Heart left ventricle (tissue), 16 donors: ENCODE measurements at places on chromosomes 4 and X. TPM values are rescaled to one million over a fixed set of nuclear protein-coding genes. Genes with fewer than 3 reads are reported as not detected.

Gene ARHGAP10
- 73.7 TPM for polyA plus RNA-seq

DNA sequence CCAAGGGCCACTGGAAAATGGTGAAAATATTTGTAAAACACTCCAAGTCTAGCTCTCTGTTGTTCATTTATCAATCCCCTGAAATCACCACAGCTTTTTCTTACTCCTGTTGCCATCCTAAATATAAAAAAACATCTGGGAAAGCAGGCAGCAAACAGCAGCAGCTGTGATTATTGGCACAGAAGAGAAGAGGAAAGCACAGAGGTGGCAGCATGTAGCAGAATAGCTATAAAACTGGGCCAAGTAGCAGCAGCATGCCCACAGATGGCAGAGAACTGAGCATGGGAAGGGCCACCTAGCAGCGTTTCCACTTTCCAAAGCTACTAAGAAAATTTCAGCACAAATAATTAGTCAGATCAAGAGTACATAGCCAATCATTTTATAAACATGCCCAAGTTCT, 307.2 kb downstream of the SLC7A11 start:
- DNase-seq, result no peak

GRCh38 chr4:123121241-123121907, 199.0 kb upstream of the NUDT6 start:
- DNase-seq, result no peak

- no peak for DNase-seq
Observed at GRCh38 chrX:39669668-39670067, 428.1 kb downstream of the BCOR start.

Gene REELD1
- polyA plus RNA-seq, result 0.84 TPM

DNA sequence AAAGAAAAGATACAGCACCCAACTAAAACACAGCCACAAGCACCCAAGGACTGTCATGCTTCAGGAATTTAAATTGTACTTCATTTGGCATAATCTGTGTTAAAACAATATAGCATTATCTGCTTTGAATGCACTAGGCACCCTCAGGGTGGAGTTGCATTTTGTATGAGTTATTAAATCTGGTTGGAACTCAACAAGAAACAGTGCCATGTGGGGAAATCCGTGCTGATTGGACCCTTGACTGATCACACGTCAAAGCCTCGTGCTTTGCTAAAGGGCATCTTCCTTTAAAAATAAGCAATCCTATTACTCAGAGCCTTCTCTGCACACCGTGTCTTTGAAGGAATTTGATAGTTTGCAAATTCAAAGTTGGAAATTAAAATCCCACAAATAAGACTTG, 35.4 kb downstream of the IGFBP7 start:
- no peak for DNase-seq

DNA sequence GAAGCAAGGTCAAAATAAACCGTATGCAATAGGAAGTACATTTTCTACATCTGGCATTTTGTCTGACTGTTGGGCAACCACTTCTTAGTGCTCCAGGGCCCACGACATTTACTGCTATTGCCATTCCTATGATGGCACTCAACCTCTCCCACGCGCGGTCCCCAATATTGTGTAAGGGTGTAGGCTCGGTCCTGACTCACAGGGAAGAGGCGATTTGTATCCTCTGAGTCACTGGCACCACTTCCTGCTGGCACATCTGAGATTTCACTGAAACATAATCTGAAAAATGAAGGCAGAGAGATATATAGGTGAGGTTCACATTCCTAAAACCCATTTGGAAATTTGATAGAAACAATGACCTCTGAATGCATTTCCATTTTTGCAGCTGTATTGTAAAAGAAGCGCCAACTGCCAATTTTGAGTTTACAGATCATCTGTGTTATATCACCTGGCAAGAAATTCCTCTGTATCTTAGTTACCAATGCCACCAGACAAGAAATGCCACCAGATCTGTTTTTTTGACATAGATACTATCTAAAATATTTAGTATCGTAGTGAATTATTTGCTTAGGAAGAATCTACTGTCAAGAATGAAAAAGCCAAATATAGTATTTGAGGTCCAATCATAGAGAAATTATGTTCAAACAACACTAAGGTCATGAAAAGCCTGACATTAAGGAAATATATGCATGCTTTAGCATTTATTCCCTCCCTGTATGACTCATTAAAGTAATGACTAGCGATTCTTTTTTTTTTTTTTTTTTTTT, 9.8 kb downstream of the EREG start:
- no peak for DNase-seq

Gene ARHGAP36
- polyA plus RNA-seq, result not detected

GRCh38 chrX:45749375-45749774, 548.7 kb upstream of the DIPK2B start:
- DNase-seq, result no peak

Gene DOK7
- 89.5 TPM for polyA plus RNA-seq

DNA sequence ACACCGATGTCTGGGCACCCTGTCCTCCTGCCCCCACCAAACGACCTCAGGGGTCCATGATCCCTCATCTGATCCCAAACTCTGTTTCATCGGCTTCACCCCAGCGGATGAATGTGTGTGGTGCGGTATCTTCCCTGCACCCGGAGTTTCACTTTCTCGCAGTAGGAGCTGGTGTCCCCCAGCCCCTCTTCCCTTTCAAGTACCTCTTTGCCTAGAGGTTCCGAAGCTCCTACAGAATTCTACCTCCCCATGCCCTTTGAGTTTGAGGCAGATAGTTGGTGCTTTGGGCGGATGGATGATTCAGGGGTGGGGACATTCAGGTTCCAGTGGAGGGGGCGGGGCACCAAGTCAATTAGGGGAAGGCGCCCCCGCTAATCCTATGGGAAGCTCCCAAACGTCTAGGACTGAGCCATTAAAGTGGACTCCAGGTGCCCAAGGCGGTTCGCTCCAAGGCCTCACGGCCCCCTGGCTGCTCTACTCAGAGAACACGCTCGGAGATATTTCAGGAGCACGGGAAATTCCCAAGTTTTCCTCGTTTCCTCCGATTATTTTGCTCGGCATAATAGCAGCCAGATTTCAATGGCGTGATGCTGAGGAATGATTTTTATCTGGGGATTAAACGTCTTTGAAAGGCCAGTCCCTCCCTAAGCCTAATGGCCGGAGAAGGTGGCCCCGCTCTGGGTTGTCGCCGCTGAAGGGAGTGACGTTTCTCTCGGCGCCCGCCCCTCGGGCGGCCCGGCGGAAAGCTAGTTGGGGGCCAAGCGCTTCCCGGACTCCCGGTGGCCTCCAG, 1.3 kb downstream of the MSX1 start:
- DNase-seq, result peak; percentile 60

Gene AADAT
- 0.80 TPM for polyA plus RNA-seq

GRCh38 chr4:110085131-110085530, 113.3 kb downstream of the ELOVL6 start:
- no peak for DNase-seq

DNA sequence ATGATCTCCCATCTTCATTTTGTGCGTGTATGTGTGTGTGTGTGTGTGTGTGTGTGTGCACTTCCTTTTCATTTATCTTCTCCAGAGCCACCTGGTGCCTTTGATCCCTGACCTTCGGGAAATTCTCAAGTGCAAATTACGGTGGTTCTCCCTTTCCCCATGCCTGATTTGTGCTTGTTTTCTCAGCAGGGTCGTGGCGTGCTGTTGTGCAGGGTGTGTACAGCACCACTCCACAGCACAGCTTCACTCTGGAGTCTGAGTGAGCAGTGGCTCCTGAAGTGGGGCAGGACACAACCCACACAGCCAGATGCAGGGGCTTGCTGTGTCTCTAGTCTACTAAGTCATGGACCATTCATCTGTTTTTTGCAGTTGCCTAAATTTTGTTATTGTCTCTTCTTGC, 114.2 kb upstream of the TBC1D9 start:
- DNase-seq, result no peak
